ENCODE measurements at places on chromosomes 3 and 15. TPM values are rescaled to one million over a fixed set of nuclear protein-coding genes. Genes with fewer than 3 reads are reported as not detected.

DNA sequence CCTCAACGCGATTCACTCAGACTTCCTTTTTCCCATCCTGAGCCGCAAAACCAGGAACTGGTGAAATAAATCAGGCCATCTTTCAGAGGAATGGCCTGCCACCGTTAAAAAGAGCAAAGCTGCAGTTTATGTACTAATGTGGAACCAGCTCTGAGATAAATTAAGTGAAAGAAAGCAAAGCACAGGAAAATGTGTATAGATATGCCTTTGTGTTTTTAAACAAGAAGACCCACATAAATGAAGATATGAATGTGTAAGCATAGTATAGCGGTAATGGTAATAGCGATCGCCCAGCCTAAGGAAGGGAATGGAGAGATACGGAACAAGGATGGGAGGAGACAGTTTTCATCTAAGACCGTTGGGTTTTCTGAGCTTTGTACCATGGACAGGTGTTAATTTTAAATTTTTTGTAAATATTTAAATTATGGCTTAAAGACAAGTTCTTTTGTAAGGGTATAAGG is 30.8 kb upstream of the RPN1 start:
- DNase-seq = no peak

The RAD51 gene
- 44.8 TPM for total RNA-seq

- no peak for DNase-seq
Measured at GRCh38 chr3:39457361-39457760, 10.1 kb upstream of the MOBP start.

The CNTN4 gene
- 1.6 TPM for total RNA-seq

DNA sequence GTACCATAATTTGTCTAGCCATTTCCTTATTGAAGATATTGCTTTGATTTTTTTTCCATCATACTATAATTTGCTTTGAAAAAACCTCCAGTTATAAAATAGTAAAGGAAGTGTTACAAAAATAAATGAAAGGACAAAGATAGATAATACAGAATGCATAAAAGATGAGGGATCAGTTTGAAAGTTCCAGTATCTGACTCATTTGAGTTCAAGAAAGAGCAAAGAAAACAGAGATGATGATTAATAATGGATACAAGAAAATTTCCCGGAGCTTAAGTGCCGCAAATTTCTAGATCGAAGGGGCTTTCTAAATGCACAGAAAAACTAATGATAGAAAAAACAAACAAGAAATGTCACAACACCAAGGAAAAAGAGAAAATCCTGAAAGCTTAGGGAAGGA is 4.3 kb downstream of the WDR48 start:
- DNase-seq = no peak

DNA sequence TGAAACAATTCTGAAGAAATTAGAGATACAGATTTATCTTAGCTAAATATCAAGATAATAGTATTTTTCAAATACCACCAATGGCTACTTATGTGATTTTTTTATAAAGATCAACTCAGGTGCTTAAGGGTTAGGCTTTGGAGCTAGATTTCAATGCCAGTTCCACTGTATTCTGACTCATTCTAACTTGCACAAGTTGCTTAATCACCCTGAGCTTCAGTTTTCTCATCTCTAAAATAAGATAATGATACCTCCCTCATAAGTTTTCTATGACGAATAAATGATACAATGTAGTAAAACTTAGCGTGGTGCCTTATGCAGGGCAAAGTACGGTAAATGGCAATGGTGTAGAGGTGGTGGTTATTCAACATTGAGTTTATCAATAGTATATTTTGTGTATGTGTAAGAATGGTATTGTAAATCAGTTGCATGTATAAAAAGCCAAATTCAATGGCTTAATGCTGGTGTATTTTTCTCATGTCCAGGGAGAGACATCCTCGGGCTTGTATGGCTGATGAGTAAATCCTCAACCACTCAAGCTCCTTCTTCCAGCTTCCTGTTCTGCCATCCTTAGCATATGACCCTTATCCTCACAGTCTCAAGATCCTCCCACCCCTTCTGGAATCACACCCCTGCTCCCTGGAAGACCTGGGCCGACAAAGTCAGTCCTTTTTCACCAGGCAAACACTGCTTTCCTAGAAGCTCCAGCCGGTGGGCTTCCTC is 505.9 kb upstream of the CFAP20DC start:
- DNase-seq = no peak

The CD200 gene
- 51.6 TPM for total RNA-seq

DNA sequence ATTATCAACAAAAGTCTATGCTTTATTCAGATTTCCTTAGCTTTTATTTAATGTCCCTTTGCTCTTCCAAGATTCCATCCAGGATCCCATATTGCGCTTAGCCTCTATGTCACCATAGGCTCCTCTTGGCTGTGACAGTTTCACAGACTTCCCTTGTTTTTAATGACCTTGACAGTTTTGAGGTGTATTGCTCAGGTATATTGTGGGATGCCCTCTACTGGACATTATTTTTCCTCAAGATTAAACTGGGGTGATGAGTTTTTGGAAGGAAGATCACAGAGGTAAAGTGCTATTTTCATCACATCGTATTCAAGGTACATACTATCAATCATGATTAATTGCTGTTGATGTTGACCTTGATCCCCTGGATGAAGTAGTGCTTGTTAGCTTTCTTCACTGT is 99.1 kb upstream of the SMAD3 start:
- no peak for DNase-seq

Measured in H9 (cell line).